H9 (cell line): ENCODE measurements at places on chromosomes 1 and 21. TPM values are rescaled to one million over a fixed set of nuclear protein-coding genes. Genes with fewer than 3 reads are reported as not detected.

GRCh38 chr1:16996845-16997244, 14.9 kb downstream of the ATP13A2 start:
- H3K27ac ChIP-seq: no peak overlapping the region
- H3K4me1 ChIP-seq: no peaks in the 10 kb centered on the region
- no peak for DNase-seq
- H3K4me3 ChIP-seq: no peak overlapping the region
- peaks cover 32% of the 10 kb centered on the region for H3K36me3 ChIP-seq
- no peaks in the 10 kb centered on the region for H3K27me3 ChIP-seq

DNA sequence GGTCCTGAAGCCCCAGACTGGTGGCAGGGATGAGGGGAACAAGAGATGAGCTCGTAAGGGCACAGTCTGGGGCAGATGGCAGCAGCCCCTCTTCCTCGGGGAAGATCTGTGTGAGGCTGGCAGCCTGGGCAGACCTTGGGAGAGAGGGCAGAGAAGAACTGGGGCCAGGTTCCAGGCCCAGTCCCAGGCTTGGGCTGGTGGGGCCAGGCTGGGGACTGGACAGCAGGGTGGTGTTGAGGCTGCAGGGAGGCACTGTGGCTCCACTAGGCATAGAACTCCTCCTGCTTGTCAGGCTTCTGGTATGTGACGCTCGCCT, 35.7 kb downstream of the SDC3 start:
- no peaks in the 10 kb centered on the region for H3K27me3 ChIP-seq
- DNase-seq: no peak
- H3K36me3 ChIP-seq: peaks cover 5% of the 10 kb centered on the region; the same call in 1 of the 2 replicates
- H3K4me3 ChIP-seq: no peak overlapping the region

DNA sequence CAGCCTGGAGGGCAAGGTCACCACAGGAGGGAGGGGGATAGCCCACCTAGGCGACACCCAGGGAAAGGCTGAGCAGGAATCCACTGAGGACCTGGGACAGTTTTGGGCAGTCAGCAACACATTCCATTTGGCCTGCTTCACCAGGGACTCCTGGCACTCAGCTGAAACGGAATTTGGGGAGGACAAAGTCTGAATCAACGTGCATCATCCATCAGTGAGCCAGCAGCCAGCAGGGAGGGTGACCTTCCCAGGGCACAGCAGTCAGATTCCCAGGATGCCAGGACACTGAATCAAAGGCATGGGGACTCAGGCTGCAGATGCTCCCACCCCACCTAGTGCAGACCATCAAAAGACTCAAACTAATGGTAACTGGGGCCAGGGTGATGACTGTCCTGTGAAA, 4.6 kb downstream of the SH3BP5L start:
- H3K36me3 ChIP-seq: peaks cover 52% of the 10 kb centered on the region
- DNase-seq: no peak
- H3K4me1 ChIP-seq: peaks cover 2% of the 10 kb centered on the region; the same call in 1 of the 2 replicates
- H3K27ac ChIP-seq: no peak overlapping the region
- no peaks in the 10 kb centered on the region for H3K27me3 ChIP-seq

DNA sequence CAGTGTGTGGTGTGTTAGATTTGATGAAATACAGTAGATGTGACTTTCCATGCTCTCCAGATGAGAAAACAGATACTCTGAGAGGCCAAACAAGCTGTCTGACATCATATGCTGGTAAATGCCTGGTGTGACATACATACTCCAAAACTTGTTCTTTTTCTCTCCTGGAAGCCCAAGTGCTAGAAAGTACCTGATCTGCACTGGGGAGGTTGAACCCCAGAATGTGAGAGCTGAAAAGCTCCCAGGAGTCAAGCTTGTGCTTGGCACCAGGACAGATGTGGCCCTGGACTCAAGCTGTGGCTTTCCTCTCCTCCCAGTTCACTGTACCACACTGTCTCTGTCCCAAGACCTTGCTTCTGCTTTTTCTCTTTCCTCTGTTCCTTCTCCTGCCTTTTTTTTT, 389.0 kb upstream of the USP24 start:
- peaks cover 7% of the 10 kb centered on the region; the same call in 2 of the 3 replicates for H3K36me3 ChIP-seq
- no peak overlapping the region for H3K4me3 ChIP-seq
- DNase-seq: no peak
- no peaks in the 10 kb centered on the region for H3K27me3 ChIP-seq

AGBL4 gene
- total RNA-seq: not detected in 2 replicates
